ENCODE measurements at places on chromosomes 2 and 18.

DNA sequence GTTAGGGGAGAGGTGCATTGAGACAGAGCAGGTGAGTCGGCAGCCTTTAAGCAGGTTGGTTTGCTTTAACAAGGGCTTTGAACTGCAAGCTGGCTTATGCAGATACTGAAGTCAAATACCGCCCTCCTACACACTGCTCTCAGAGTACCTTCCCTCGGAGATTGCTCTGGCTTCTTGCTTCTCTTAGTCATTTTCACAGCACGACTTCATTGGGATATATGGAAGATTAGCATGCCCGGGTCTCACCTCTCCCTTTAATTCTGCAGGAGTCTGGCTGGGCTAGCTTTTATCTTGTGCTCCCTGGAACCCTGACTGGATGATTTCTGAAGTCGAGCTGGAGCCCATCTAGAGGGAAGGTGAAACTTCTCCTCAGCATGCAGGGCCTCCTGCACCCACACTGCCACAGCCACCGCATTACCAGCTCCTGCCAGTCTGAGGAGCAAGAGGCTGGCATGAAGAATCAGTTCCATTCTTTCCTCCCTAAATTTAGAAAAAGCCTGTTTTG is 395.5 kb upstream of the HNRNPA3 start:
- H3K27ac ChIP-seq: no peak overlapping the region
- H3K4me1 ChIP-seq: no peaks in the 10 kb centered on the region
- no peak for DNase-seq
- H3K27me3 ChIP-seq: no peaks in the 10 kb centered on the region
- H3K36me3 ChIP-seq: no peaks in the 10 kb centered on the region

GRCh38 chr18:7094427-7094826 is 23.2 kb downstream of the LAMA1 start:
- H3K4me3 ChIP-seq: no peak overlapping the region
- no peak for DNase-seq
- H3K27me3 ChIP-seq: no peaks in the 10 kb centered on the region
- H3K4me1 ChIP-seq: peaks cover 3% of the 10 kb centered on the region

DNA sequence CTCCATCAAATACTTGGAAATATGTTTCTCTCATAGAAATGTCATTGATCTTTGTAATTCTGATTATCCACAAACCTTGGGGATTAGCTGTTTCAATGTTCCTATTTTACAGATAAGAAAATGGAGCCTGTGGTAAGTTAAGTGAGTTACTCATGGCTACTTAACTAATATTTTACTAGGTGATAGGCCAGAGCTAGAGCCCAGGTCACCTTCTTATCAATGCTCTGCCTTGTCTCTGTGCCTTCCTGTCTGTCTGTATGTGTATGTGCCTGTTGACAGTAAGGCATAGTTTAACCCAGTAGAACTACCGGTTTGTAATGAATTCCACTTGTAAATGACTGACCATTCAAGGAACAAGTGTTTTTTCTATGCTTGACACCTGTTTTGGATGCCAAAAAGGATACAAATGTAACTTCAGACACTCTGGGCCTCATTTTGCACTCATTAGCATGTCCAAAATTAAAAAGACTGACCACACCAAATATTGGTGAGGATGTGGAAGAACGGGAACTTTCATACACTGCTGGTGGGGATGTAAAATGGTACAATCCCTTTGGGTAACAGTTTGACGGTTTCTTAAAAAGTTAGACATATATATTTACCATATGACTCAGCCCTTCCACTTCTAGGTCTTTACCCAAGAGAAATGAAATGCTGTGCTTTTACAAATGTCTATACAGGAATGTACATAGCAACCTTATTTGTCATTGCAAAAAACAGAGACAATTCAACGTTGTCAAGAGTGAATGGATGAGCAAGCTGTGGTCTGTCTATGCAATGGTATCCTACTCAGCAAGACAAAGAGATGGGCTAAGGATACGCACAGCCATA is 19.6 kb upstream of the IL1A start:
- peak; percentile 93 for DNase-seq
- peak overlapping the region; percentile 11 for H3K27ac ChIP-seq
- H3K4me3 ChIP-seq: no peak overlapping the region
- H3K4me1 ChIP-seq: peaks cover 3% of the 10 kb centered on the region
- no peaks in the 10 kb centered on the region for H3K27me3 ChIP-seq

DNA sequence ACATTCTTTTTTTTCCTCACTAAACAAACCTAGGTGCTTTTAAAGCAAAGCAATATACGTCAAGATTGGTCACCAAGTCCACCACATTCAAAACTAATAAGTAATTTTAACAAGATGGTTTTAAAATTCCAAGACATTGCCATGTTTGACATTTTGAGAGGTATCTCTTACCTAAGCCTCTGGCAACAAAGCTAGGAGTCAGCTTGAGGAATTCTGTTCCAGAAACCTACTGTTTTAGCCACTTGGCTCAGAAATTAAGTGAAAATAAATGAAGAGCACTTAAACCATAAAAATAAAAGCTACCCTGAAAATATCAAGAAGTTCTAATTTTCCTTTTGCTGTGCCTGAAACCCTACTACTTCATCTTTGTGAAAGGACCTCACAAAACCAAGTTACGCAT is 30.0 kb upstream of the CHMP3 start:
- no peak overlapping the region for H3K4me3 ChIP-seq
- no peaks in the 10 kb centered on the region for H3K36me3 ChIP-seq
- DNase-seq: no peak
- no peaks in the 10 kb centered on the region for H3K27me3 ChIP-seq
- no peak overlapping the region for H3K27ac ChIP-seq

GRCh38 chr2:236899146-236899545 is 186.5 kb upstream of the COPS8 start:
- H3K4me1 ChIP-seq: peaks cover 2% of the 10 kb centered on the region
- no peaks in the 10 kb centered on the region for H3K36me3 ChIP-seq
- peaks cover 11% of the 10 kb centered on the region for H3K27me3 ChIP-seq
- no peak overlapping the region for H3K4me3 ChIP-seq
- H3K27ac ChIP-seq: no peak overlapping the region

- no peaks in the 10 kb centered on the region for H3K4me1 ChIP-seq
- no peaks in the 10 kb centered on the region for H3K36me3 ChIP-seq
- no peaks in the 10 kb centered on the region for H3K27me3 ChIP-seq
Measured at GRCh38 chr2:141392517-141393213, 738.2 kb downstream of the LRP1B start.

DNA sequence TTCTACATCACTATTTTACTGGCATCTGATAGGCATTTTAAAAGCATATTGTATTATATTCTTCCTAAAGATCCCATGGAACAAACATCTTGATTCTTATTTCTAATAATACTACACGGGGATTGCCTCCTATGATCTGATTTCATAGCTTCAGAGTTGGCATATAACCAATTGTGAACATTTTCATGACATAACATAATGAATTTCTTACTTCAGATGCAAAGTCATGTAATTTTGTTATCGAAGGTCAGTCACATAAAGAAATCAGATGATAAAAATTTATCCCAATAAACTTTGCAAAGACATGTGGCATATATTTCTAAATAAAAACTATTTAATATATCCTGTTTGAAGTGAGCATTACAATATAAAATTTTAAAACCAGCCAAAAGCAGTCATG is 93.3 kb downstream of the COL5A2 start:
- no peaks in the 10 kb centered on the region for H3K27me3 ChIP-seq
- peaks cover 2% of the 10 kb centered on the region for H3K4me1 ChIP-seq
- DNase-seq: no peak
- H3K4me3 ChIP-seq: no peak overlapping the region

GRCh38 chr2:36559221-36559942 is 38.6 kb downstream of the FEZ2 start:
- H3K27ac ChIP-seq: no peak overlapping the region
- H3K4me3 ChIP-seq: no peak overlapping the region
- peaks cover 5% of the 10 kb centered on the region for H3K4me1 ChIP-seq
- no peak for DNase-seq

DNA sequence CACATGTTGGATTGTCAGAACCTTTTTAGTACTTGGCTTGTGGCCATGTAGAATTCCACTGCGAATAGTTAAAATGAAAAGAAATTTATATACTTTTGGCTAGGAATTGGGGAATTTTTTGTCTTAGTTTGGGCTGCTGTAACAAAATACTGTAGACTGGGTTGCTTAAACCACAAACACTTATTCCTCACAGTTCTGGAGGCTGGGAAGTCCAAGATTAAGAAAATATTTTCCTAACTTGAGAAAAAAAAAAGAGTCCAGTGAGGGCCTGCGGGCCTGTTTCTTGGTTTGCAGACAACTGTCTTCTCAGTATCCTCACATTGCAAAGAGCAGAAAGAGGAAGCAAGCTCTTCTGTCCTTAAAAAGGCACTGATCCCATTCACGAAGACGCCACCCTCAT is 81.9 kb downstream of the CD226 start:
- no peak overlapping the region for H3K4me3 ChIP-seq
- H3K27me3 ChIP-seq: no peaks in the 10 kb centered on the region
- DNase-seq: no peak
- H3K27ac ChIP-seq: no peak overlapping the region
- H3K4me1 ChIP-seq: no peaks in the 10 kb centered on the region

- no peak for DNase-seq
- no peaks in the 10 kb centered on the region for H3K4me1 ChIP-seq
- H3K27ac ChIP-seq: no peak overlapping the region
- H3K4me3 ChIP-seq: no peak overlapping the region
- H3K27me3 ChIP-seq: no peaks in the 10 kb centered on the region
Measured at GRCh38 chr2:193703411-193703810, 1508.7 kb upstream of the TMEFF2 start.

GRCh38 chr2:113032737-113033136 is 19.9 kb downstream of the IL36B start:
- H3K27ac ChIP-seq: no peak overlapping the region
- DNase-seq: no peak
- peaks cover 72% of the 10 kb centered on the region for H3K27me3 ChIP-seq
- no peaks in the 10 kb centered on the region for H3K36me3 ChIP-seq
- no peak overlapping the region for H3K4me3 ChIP-seq
- H3K4me1 ChIP-seq: no peaks in the 10 kb centered on the region

DNA sequence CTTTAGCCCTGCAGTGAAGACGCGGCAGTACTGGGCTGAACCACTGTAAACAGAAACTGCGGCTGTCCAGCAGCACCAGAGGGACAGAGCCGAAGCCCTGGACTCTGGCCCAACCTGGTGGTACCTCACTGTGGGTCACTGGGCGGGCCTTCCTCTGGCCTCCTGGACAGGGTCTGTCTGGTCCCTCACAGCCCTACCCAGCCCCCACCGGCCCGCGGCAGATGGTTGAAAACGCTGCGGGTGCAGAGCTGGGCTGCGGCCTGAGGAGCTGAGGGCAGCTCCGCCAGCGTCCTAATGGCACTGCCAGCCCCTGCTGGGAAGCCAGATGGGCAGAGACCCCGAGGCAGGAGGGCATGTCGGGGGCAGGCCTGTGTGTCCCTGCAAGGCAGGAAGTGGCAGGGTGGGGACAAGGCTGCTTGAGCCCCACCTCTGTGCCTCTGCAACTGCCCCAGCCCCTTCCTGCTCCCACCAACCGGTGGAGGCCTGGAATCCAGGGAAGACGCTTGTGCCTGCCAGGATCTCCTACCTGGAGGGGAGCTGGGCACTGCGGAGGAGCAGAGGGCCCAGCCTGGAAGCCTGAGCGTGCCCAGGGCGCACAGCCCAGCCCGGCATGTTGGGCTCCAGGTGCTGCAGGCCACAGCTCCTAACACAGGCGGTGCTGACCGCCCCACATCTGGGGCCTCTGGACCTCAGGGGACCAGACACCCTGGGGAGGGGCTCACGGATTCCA is 36.3 kb downstream of the HS6ST1 start:
- peaks cover 30% of the 10 kb centered on the region for H3K4me1 ChIP-seq
- no peak overlapping the region for H3K4me3 ChIP-seq
- no peaks in the 10 kb centered on the region for H3K36me3 ChIP-seq
- no peak for DNase-seq
- H3K27ac ChIP-seq: no peak overlapping the region

DNA sequence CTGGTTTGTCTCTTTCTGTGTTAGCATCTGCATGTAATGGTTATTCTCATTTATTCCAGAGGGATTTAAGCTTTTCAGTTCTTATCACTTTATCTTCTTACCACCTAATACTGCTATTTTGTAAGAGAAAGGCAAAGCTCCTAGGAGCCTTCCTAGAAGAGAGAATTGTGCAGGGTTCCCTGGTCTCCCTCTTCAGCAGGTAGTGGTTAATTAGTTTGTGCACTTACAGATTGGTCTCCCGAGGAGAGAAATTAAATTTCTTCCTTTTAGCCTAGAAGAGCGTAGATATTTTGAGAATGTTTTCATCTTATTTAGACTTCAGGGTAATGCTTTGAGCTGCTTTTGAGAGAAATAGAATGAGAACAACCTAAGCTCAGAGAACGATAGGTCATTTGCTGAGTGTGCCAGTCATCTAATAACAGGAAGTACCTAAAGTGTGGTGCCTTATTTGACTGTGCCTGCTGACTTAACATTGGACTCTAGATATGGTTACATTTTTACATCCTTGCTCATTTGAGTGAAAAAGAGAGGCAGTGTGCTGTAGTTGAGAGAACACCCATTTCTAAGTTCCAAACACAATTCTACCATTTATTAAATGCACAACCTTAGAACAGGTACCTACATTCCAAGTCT is 651.4 kb downstream of the STK39 start:
- no peaks in the 10 kb centered on the region for H3K36me3 ChIP-seq
- no peaks in the 10 kb centered on the region for H3K4me1 ChIP-seq
- no peak overlapping the region for H3K4me3 ChIP-seq

- no peaks in the 10 kb centered on the region for H3K36me3 ChIP-seq
- H3K4me3 ChIP-seq: no peak overlapping the region
- no peak overlapping the region for H3K27ac ChIP-seq
- no peaks in the 10 kb centered on the region for H3K27me3 ChIP-seq
- no peaks in the 10 kb centered on the region for H3K4me1 ChIP-seq
Measured at GRCh38 chr2:229520691-229521096, 193.7 kb downstream of the DNER start.

DNA sequence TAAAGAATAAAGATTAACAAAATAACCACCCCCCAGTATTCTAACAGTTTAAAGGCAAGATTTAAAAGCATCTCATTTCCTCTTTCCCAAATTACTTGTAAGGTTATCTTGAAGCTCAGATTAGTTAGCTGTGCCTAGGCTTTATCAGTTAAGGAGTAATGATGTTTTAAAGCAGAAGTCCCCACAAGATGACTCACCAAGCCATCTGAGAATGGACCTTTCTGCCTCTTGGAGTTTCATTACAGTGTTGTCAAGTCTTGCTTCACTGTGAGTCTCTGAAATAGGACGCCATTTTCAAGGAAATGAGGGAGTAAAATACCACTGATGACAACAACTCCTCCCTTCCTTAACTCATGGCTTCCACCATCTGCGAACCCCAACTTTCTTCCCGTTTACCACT is 35.9 kb downstream of the ZNF385B start:
- no peaks in the 10 kb centered on the region for H3K27me3 ChIP-seq
- DNase-seq: peak; percentile 34
- H3K4me1 ChIP-seq: no peaks in the 10 kb centered on the region

Data from mesenchymal stem cell (in vitro differentiated cells and primary cell).